ENCODE measurements at places on chromosomes 2 and 18.

DNA sequence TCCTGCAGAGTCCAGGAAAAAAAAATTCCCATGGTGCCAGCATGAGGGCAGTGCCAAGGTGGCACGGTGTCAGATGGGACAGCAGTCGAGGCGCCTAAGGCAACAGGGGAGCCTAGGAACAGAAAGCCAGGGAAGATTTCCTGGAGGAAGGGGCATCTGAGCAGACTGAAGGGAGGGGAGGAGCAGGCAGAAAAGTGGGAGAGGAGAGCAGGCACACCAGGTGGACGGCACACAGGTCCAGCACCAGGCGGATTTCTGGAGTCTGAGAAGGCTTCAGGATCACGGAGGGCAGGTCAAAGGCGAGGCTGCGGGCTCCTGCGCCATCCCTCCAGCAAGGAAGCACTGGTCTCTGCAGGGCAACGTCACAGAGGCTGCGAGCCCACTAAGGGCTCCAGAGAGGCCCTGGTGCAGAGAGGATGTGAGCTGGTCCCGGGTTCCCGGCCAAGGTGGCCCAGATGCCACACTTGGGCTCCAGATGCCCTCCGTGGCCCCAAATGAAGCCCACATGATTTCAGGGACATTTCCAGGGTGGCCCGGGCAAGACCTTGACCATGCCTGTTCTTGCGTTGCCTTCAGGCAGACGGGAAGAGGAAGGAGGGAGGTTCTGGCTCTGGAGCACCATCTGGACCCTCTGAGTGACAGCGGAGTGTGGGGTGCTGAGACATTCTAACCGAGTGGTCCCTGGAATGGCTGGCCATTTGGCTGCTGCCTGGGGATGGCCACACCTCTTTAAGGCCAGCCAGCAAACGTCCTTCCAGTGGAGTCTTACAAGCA, 4.1 kb downstream of the HS6ST1 start:
- no peak for DNase-seq

- DNase-seq: peak; percentile 74
Measured at GRCh38 chr2:12884713-12885282, 168.1 kb downstream of the TRIB2 start.

GRCh38 chr2:150470435-150470834, 17.0 kb downstream of the RND3 start:
- DNase-seq: no peak

- DNase-seq: no peak
Measured at GRCh38 chr18:13505780-13506345, 220.5 kb downstream of the FAM210A start.

- no peak for DNase-seq
Measured at GRCh38 chr2:10520926-10521325, 72.8 kb upstream of the ODC1 start.

DNA sequence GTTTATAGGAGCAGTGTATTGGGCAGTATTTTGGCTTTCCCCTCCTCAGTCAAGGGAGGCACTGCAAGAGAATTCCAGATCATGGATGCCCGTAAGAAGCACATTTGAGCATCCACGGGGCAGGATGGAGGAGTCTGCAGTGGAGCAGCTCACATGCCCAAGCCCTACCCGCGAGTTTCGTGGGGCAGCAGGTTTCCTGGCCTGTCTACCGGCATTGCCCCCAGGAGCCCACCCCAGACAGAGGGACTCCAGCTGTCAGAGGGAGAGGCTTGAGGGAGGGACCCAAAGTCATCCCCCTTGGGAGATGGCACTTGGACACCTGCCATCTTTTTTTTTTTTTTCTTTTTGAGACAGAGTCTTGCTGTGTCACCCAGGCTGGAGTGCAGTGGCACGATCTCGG, 31.3 kb downstream of the TMEM177 start:
- no peak for DNase-seq

DNA sequence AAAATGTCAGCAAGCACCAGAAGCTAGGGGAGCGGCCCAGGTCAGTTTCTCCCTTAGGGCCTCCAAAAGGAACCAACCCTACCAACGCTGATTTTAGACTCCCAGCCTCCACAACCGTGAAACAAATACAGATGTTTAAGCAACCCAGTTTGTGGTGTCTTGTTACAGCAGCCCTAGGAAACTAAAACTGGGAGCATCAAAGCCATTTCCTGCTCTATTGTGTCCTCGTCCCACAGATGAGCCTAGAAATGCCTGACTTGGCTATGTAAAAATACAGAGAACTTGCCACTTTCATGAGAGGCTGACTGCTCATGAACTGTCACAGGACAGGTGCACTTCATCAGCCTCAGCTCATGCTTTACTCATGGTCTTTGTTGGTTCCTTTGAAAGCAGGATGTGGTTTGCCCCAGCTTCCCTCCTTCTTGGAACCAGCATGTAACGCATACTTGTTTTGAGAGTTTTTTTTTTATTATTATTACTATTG, 97.6 kb upstream of the SLC39A10 start:
- DNase-seq: no peak

- no peak for DNase-seq
Measured at GRCh38 chr2:96824079-96824870, 8.2 kb downstream of the CNNM3 start.

DNA sequence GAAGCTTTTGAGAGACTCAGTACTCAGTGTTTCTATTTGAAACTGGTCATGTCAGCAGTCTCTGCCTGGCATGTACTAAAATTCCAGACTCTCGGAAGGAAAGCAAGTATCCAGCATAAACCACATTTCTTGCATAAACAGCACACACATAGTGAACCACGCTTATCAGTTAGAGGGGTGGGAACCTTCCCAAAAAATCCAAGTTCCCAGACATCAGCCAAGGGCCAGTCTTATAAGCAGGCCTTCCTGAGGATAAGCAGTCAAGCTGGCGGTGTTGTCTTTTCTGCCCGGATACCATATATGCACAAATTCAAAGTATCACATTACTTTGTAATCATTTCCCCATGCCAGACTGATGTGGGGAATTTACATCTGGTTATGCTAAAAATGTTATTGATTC, 73.6 kb downstream of the ST6GAL2 start:
- DNase-seq: no peak

- DNase-seq: no peak
Measured at GRCh38 chr2:81542119-81542518, 1237.6 kb upstream of the LRRTM1 start.

DNA sequence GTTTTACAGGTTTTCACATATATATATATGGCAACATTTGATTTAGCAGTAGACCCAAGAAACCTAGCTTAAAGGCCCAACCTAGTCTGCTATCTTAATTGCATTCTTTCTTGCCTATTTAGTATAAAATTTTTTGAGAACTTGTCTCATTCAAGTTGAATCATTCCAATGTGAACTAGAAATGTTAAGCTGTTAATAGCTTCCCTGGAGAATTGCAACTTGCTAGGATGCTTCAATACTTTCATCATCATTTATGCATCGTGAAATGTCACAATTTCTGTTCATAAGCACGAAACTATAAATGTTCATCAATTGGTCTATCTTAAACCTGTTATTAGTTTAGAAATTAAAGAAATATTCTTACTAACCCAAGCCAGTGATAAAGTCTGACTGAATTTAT, 217.6 kb downstream of the BABAM2 start:
- no peak for DNase-seq

- DNase-seq: no peak
Measured at GRCh38 chr2:165003443-165004130, 48.3 kb upstream of the SLC38A11 start.

DNA sequence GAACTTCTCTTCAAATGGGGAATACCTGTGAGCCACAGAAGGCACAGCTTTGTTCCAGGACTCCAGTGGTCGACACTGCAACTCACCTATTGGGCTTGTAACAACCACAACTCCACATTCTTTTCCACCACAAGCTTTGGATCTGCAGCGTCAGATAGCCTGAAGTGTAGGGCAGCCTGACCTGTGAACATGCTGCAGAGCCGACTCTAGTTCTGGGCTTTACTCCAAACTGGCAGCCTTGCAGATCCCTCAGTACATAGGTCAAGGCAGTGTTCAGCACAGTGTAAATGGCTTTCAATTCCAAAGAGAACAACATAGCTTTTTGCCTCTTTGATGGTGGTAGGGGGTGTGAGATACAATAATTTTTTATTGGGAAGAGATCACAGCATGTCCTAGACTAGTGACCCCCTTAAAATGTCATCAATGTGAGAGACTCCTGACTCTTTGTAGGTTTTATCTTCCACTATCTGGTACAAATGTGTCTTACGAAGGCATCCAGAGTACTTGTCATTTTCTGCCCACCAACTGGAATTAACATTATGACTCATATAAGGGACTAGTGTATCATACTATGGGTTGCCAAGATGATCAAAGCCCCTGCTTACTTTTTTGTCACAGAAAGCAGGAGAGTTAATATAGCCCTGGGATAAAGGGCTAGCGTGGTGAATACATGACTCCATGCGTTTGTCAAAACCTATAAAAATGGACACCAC, 149.8 kb downstream of the COPS8 start:
- DNase-seq: no peak

- DNase-seq: peak; percentile 86
Measured at GRCh38 chr2:65576861-65577601, 144.6 kb upstream of the SPRED2 start.

GRCh38 chr2:23513245-23513871, 128.4 kb downstream of the KLHL29 start:
- no peak for DNase-seq

DNA sequence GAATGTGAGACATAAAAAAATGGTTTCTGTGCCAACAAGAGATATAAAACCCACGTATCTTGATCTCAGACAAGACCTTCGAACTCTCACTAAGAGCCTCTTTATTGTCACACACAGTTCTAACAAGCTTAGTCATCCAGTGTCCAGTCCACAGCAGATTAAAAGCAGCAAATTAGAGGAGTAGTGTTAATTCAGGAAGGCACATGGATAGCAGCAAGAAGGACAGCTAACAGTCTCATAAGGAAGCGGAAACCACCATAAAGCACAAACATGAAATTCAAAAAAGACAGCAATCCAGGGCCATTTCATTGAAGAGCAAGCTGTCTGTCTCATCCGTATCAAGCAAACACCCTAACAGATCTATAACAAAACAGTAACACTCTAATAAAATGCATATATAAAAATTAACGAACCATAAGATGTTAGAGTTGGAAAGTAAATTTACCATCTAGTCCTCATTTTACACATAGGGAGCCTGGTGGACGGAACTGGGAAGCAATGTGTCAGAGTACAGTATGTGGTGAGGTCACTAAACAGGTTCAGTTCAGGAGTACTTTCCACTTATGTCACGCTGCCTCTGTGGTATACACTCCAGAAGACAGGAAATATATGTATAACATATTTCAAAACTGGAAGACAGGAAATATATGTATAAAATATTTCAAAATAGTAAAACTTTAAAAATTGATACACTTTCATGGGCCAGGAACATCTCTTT, 18.3 kb downstream of the AAK1 start:
- DNase-seq: no peak

DNA sequence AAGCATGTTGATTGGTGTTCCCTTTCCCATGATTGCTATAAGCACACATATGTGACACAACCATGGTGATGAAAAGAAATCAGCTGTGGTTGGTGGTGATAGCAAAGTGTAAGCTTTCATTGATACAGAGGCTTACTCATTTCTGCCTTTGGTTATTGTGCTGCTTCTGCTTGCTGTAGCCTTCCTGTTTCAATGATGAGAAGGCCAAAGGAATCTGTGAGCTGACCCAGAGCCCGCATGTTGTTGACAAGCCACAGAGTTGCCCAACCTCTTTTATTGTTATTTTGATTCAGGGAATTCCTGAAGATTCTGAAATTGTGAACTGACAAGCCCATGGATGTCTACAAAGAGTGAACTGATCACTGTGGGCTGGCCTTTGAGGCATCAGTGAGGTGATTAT, 164.4 kb downstream of the TMEFF2 start:
- DNase-seq: no peak

- no peak for DNase-seq
Measured at GRCh38 chr2:168494190-168494711, 38.2 kb downstream of the CERS6 start.

DNA sequence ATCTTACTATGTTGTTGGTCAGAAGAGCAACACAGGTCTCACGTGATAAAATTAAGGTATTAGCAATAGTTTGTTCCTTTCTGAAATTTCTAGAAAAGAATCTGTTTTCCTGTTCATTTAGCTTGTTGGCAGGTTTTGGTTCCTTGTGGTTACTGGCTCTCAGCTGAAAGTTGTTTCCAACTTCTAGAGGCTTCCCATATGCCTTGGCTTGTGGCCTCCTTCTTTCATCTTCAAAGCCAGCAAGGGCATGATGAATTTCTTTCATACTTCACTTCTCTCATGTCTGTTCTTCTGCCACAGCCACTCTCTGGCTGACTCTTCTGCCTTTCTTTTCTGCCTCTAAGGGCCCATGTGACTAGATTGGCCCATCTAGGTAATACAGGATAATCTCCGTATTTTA, 193.7 kb downstream of the TRIB2 start:
- DNase-seq: no peak

- DNase-seq: no peak
Measured at GRCh38 chr18:44149706-44150105, 531.0 kb upstream of the SETBP1 start.

- DNase-seq: no peak
Measured at GRCh38 chr2:207274530-207275189, 108.9 kb upstream of the KLF7 start.

- DNase-seq: no peak
Measured at GRCh38 chr2:6393819-6394218, 471.9 kb downstream of the CMPK2 start.

- no peak for DNase-seq
Measured at GRCh38 chr2:234130777-234131181, 80.3 kb downstream of the SPP2 start.

- no peak for DNase-seq
Measured at GRCh38 chr18:11002277-11002676, 147.1 kb downstream of the PIEZO2 start.

GRCh38 chr2:207525296-207525695, 4.5 kb upstream of the CREB1 start:
- DNase-seq: no peak

- DNase-seq: no peak
Measured at GRCh38 chr2:124121106-124121505, 96.0 kb downstream of the CNTNAP5 start.

DNA sequence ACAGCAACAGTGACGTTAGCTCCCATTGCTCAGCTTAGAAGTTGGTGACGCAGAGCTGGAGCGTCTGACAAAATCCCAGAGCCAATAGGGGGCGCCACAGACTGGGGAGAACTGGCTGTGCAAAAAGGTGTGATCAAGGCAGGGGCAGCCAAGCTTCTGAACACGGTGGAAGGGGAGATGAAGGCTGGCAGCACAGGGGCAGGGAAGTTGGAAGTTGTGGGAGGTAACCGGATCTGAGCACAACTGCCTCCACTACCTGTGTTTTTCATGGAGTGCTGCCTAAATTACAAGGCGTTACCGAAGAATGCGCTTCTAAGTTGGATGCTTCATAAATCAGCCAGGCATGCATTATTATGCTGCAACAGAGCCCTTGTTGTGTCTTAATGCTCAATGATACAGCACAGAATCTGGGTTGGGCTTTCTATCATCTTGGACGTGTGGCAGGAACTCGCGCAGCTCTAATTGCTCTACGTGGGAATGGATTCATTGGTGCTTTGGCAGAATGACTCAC, 370.0 kb downstream of the SLC4A3 start:
- DNase-seq: no peak

GRCh38 chr2:73970850-73971471, 13.7 kb upstream of the TET3 start:
- DNase-seq: no peak

GRCh38 chr2:241903121-241904010, 33.8 kb downstream of the RTP5 start:
- DNase-seq: no peak

- DNase-seq: no peak
Measured at GRCh38 chr2:119022678-119023077, 80.7 kb downstream of the MARCO start.

- DNase-seq: no peak
Measured at GRCh38 chr2:18133310-18133709, 254.8 kb downstream of the KCNS3 start.
